ENCODE measurements at places on chromosomes 5 and 9. TPM values are rescaled to one million over a fixed set of nuclear protein-coding genes. Genes with fewer than 3 reads are reported as not detected.
A peak's percentile ranks its signal among the peaks of the same experiment; 100 is the strongest.

GRCh38 chr9:74804018-74804385 lies 83.7 kb downstream of the TRPM6 start:
- no peak for DNase-seq

DNA sequence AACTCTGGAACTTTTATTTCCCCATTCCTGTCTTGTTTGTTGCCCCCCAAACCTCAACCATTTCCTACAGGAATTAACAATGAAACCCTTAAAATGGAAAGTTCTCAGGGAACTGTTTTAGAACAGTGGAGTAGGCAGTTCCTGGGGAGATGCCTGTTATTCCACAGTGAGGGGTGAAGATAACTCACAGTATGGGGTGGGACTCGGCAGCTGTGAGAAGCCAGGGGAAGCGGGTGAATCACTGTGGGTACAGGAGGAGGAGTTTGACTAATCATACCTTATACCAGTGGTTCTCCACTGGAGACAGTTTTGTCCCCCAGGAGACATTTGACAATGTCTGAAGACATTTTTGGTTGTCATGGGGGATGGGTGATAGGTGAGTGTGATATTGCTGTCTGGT lies 36.9 kb upstream of the GLRA1 start:
- no peak for DNase-seq

- no peak for DNase-seq
Observed at GRCh38 chr5:43409809-43410271, 2.4 kb downstream of the CCL28 start.

DNA sequence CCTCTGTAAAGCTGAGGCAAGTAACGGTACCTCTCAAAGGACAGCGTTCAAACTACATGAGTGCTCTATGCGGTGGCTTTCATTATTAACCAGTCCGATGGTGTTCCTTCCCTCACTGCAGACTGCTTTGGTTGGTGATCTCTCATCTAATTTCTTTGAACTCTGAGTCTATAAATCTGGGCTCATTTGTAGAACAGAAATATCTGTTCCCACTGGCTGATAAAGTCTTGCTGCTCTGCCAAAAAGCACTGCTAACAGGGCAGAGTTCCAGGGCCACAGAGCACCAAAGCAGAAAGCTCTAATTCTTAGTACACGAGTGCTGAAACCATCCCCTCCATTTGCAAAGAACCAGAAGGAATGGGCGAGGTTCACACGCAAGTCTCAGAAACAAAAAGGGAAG lies 81.9 kb downstream of the MED27 start:
- peak; percentile 40 for DNase-seq

DNA sequence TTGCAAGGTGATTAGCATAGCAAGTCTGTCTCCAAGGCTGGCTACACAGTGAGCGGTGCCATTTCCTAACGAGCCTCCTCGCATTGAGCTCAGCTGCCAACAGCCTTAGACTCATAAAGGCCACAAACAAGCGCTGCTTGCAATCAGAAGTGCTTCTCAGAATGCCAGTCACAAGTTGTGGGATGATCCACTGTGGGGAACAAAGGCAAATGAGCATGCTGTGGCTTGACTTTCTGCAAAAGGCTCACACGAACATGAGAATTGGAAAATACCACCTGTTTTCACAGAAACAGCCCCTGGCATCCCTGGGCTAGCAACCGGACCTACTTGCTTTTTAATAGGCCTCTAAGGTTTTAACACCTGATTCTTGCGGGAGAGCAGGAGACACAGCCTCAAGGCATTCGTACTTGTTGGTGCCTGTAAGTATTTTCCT lies 215.5 kb downstream of the FANCC start:
- DNase-seq: no peak

DNA sequence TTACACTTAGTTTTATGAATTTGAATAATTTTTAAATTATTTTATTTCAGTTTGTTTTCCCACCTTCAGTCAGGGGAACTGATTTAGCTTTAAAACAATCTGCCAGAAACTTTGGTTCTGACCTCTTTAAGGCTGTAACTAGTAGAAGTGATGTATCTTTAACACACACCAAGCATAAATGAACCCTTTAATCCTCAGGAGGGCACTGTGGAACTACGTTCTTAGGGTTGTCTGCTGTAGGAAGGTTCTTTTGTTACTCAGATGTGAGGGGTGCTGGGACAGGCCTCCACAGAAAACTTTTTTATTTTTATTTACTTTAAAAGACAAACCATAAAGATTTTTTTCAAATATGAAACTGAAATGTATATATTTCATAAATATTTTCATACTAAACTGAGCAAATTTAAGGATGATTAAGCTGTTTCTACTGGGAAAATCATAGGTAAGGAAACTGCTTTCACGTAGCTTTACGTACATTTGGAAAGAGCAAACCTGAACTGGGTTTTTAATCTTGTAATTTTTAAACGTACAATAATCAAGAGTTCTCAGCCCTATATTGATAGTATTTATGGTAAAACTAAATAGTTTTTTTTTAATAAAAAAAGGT lies 5.3 kb downstream of the KLF4 start:
- no peak for DNase-seq

- no peak for DNase-seq
Observed at GRCh38 chr5:164364237-164365208, 859.1 kb downstream of the MAT2B start.

The APC gene
- 33.4 TPM for total RNA-seq

The IRX1 gene
- total RNA-seq: 0.16 TPM

- no peak for DNase-seq
Observed at GRCh38 chr9:68841276-68842052, 136.4 kb downstream of the PIP5K1B start.

The FST gene
- total RNA-seq: 2.0 TPM

DNA sequence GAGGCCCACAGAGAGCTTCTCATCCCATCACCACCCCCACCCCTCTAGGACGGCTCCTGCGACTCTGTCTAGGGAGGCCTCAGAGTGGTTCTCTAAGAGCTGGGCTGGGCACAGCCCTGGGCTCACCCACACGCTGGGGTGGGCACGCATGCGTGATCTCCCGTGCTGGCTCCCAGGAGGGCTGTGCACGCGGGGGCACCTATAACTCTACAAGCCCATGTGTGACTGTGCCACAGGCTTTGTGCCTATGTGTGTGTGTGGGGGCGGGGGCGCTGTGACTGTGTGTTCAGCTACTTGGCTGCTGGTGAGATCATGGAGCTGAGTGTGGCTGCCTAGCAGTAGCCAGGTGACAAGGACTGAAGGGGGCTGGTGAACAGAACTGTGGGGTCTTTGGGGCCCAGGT lies 32.2 kb downstream of the NDUFA8 start:
- DNase-seq: no peak

DNA sequence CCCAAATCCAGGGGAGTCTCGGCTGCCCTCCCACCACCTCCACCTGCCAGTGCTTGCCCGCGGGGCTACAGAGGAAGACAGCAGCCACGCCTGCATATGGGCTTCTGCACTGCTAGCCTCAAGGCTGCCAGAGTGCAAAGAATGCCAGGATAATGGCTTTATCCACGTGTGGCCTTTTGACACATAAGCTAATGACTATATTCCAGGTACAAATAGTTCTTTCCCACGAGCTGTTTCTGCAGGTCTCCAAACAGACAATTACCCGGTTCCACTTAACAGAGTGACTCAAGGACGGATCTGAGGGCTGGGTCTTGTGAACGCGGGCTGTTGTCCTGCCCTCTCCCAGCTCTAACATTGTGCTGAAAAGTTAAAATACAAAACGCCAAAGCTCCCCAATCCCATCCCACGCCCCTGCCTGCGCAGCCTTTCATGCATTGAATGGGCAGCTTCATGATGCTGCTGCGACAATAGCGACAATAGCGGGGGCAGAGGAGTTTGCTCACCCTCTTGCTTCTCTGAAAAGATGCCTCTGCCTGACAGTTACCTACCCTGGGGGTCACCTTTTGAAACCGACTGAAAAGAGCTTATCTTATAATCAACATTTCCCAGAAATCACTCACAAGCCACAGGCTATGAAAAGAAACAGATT lies 39.1 kb upstream of the MSH3 start:
- DNase-seq: no peak

DNA sequence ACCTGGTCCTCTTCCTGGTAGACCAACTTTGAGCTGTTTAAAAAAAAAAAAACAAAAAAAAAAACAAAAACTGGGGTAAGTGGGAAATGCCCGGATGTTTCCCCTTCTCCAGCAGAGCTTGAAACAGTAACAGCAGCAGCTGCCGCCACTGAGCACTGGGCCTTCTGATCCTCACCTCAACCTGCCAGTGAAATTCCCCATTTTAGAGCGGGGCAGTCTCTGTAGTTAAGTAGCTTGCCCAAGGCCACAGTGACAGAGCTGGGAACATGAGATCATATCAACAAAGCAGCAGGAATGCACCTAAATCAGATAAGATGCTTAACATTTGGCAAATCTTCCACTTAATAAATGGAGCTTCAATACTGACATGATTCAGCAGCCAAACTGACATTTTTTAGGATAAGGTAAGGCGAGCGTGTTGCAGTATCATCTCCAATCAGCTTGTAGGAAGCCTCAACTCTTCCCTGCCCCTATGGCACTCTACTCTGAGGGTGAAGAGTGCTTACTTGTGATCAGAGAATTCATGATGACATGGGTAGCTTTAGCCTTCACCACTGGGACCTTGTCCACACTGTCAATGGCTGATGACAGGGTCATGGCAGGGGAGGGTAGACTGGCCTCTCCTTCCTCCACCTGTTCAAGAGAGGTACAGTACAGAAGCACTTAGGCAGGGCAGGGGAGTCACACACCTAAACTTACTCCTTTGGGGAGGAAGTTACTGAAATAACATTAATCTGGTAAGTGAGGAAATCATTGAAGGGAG lies 9.3 kb downstream of the KIAA1191 start:
- no peak for DNase-seq

Data from left ventricle myocardium inferior (tissue), 1 donor.